Activated T-cell treated with anti-CD3 and anti-CD28 coated beads, Interleukin-2, amount 50 U/mL, for 72 hours (primary cell): ENCODE measurements at places on chromosomes 1 and 21. TPM values are rescaled to one million over a fixed set of nuclear protein-coding genes. Genes with fewer than 3 reads are reported as not detected.

- H3K4me1 ChIP-seq: no peaks in the 10 kb centered on the region
- no peak for DNase-seq
- no peak overlapping the region for H3K4me3 ChIP-seq
- H3K27me3 ChIP-seq: no peaks in the 10 kb centered on the region
Observed at GRCh38 chr1:155113450-155113980, 14.2 kb upstream of the EFNA1 start.

DNA sequence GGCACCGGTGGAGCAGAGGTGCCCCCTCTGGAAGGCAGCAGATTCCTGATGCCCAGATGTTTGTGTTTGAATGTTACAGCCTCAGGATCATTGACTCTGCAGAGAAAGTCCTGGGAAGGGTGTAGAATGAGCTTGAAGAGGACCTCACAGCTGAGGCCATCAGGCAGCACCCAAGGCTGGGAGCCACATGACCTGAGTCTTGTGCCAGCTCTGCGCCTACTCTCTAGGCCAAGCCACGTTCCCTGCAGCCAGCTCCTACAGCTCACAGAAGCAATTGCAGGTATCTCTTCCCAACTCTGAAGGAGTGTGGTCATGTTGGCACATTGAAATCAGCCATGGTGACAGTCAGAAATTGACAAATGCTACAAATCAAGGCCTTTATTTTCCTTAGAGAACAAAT is 36.3 kb downstream of the GRHL3 start:
- no peaks in the 10 kb centered on the region for H3K27me3 ChIP-seq
- H3K36me3 ChIP-seq: no peaks in the 10 kb centered on the region
- H3K4me1 ChIP-seq: peaks cover 39% of the 10 kb centered on the region
- no peak overlapping the region for H3K4me3 ChIP-seq

The MTARC2 gene
- total RNA-seq: not detected

- H3K36me3 ChIP-seq: no peaks in the 10 kb centered on the region
- DNase-seq: no peak
- no peak overlapping the region for H3K27ac ChIP-seq
- H3K4me3 ChIP-seq: no peak overlapping the region
- peaks cover 31% of the 10 kb centered on the region for H3K27me3 ChIP-seq
- no peaks in the 10 kb centered on the region for H3K4me1 ChIP-seq
Observed at GRCh38 chr1:166470441-166470840, 303.6 kb upstream of the FAM78B start.

The SPRR2D gene
- not detected for total RNA-seq

- H3K36me3 ChIP-seq: no peaks in the 10 kb centered on the region
- H3K27me3 ChIP-seq: no peaks in the 10 kb centered on the region
- no peak overlapping the region for H3K4me3 ChIP-seq
- H3K4me1 ChIP-seq: peaks cover 29% of the 10 kb centered on the region
- DNase-seq: no peak
Observed at GRCh38 chr1:28239004-28239403, 3.1 kb downstream of the ATP5IF1 start.

The ST6GALNAC5 gene
- not detected for total RNA-seq

The LRRC38 gene
- total RNA-seq: not detected

The RGS1 gene
- total RNA-seq: 30.7 TPM

GRCh38 chr1:21607549-21608529 is 61.3 kb downstream of the RAP1GAP start:
- peak overlapping the region; percentile 58 for H3K4me3 ChIP-seq
- no peaks in the 10 kb centered on the region for H3K27me3 ChIP-seq
- DNase-seq: peak; percentile 75
- H3K27ac ChIP-seq: no peak overlapping the region
- H3K4me1 ChIP-seq: peaks cover 12% of the 10 kb centered on the region
- H3K36me3 ChIP-seq: no peaks in the 10 kb centered on the region

GRCh38 chr1:175885326-175885725 is 141.9 kb upstream of the TNR start:
- H3K27ac ChIP-seq: no peak overlapping the region
- H3K4me1 ChIP-seq: no peaks in the 10 kb centered on the region
- peaks cover 19% of the 10 kb centered on the region for H3K27me3 ChIP-seq
- DNase-seq: no peak

DNA sequence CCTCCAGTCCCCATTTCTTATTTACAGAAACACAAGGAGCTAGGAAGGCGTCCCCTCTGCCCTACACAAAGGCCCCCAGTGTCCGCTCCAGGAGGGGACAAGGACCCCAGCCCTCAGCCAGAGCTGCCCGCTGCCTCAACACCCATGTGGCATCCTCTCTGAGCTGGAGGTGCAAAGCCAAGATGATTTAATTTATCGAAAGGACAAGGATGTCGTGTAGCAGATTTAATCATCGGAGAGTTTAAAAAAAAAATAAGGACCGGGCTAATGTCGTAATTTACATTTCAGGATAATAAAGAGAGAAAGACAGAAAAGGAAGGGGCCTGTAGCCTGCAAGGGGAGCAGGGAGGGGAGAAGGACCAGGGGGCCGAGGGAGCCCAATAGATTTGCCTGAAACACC is 68.3 kb upstream of the CASZ1 start:
- H3K36me3 ChIP-seq: no peaks in the 10 kb centered on the region
- H3K27me3 ChIP-seq: peaks cover 77% of the 10 kb centered on the region
- no peak overlapping the region for H3K27ac ChIP-seq
- H3K4me3 ChIP-seq: no peak overlapping the region

DNA sequence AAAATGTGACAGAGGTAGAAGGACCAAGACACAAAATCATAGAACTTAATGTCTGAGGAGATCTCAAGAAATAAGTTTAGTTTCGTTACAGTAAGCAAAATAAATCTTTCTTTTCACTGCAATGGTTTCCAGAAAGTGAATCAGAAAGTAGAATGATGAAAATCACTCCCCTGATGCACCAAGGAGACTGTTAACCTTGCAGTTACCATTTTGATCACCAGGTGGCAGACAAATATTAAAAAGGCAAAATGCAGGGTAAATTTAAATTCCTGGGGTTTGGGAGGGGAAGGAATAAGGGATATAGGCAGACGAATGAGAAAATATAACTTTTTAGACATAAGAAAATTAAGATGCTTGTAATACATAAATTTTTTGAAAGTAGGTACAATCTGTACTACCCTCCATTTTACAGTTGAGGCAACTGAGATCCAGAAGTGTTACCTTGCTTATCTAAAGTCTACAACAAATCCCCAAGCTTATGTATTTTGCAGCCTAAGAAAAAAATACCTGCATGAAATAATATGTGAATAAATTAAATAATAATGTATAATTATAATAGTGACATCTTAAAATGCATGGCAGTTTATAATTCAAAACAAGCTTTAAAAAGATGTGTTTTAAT is 253.2 kb downstream of the CRB1 start:
- no peaks in the 10 kb centered on the region for H3K27me3 ChIP-seq
- peak; percentile 40 for DNase-seq
- no peak overlapping the region for H3K4me3 ChIP-seq

The DIPK1A gene
- 9.3 TPM for total RNA-seq

DNA sequence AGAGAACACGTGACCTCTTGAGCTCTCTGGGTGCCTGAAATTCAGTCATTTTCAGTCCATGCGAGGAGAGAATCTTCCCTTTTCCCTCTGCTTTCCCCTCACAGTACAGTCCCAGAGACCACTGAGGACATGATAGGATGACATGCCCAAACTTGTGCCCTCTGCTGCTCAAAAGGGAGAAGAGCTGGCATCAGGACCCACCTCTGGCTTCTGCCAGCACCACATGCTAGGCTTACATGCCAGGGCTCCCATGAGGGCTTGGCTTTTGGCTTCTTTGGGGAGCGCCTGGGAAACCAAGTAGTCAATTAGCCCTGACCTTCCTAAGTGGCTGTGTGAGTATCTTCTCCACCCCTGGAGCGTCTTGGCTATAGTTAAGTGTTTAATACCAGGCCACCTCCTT is 13.8 kb upstream of the KCNQ4 start:
- DNase-seq: no peak
- H3K27ac ChIP-seq: no peak overlapping the region
- H3K27me3 ChIP-seq: no peaks in the 10 kb centered on the region
- no peak overlapping the region for H3K4me3 ChIP-seq

GRCh38 chr1:46422261-46422871 is 28.2 kb downstream of the FAAH start:
- no peak overlapping the region for H3K27ac ChIP-seq
- H3K4me3 ChIP-seq: no peak overlapping the region
- H3K27me3 ChIP-seq: peaks cover 17% of the 10 kb centered on the region

DNA sequence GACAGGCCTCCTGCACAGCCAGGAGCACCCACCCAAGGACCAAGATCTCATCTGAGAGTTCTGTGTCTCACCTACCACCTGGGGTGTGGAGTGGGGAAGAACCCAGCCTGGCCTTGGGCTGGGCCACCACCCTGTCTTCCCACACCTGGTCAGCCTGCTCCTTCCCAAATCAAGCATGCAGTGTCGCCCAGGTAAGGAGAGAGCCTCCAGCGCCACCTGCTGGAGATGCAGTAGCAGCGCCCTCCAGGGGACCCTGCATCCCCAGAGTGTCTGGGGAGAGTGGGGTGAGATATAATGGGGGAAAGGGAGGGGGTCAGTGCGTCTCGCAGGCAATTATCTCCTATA is 32.3 kb downstream of the KIAA2013 start:
- DNase-seq: peak; percentile 77
- no peaks in the 10 kb centered on the region for H3K4me1 ChIP-seq
- no peak overlapping the region for H3K4me3 ChIP-seq
- H3K27me3 ChIP-seq: peaks cover 27% of the 10 kb centered on the region
- H3K27ac ChIP-seq: no peak overlapping the region
- H3K36me3 ChIP-seq: no peaks in the 10 kb centered on the region

The ESRRG gene
- total RNA-seq: not detected

GRCh38 chr1:6625584-6626149 is 999 bp downstream of the THAP3 start:
- peaks cover 26% of the 10 kb centered on the region for H3K4me1 ChIP-seq
- peak; percentile 43 for DNase-seq
- no peaks in the 10 kb centered on the region for H3K27me3 ChIP-seq
- peak overlapping the region; percentile 91 for H3K4me3 ChIP-seq

DNA sequence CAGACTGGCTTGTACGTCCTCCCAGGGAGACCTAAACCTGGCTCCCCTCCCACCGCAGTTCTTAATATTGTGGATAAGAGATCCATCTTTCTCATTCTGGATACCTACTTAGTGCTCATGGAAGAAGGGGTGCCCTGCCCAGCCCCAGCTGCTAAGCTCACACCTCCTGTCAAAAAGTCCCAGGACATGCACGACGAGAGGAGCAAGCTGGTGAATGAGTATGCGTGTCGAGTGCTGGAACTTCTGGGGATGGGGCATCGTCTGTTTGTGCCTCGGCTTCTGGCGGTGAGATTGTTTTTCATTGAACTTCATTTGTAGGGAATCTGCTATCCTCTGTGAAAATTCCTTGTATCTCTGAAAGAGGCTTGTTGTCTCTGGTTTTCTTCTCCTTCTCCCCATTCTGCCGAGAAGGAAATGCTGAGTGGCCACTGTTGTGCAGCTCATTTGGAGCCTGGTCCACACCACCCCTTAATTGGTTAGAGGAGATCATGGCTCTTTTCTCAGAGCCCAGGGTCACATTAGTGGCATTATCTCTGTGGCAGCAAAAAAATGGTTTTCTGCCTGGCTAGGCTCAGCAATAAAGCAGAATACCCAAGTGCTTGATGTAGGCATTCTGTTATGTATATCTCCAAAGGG is 199.4 kb upstream of the CACYBP start:
- H3K27ac ChIP-seq: no peak overlapping the region
- H3K4me1 ChIP-seq: peaks cover 7% of the 10 kb centered on the region
- no peaks in the 10 kb centered on the region for H3K27me3 ChIP-seq
- H3K4me3 ChIP-seq: no peak overlapping the region
- H3K36me3 ChIP-seq: no peaks in the 10 kb centered on the region

The TNNT2 gene
- not detected for total RNA-seq

The BMP8B gene
- total RNA-seq: 1.5 TPM

The ADCY10 gene
- total RNA-seq: 0.12 TPM

- DNase-seq: no peak
- no peaks in the 10 kb centered on the region for H3K36me3 ChIP-seq
- H3K4me3 ChIP-seq: no peak overlapping the region
- H3K4me1 ChIP-seq: no peaks in the 10 kb centered on the region
- no peak overlapping the region for H3K27ac ChIP-seq
- no peaks in the 10 kb centered on the region for H3K27me3 ChIP-seq
Observed at GRCh38 chr1:110538921-110539320, 19.9 kb upstream of the KCNA10 start.

DNA sequence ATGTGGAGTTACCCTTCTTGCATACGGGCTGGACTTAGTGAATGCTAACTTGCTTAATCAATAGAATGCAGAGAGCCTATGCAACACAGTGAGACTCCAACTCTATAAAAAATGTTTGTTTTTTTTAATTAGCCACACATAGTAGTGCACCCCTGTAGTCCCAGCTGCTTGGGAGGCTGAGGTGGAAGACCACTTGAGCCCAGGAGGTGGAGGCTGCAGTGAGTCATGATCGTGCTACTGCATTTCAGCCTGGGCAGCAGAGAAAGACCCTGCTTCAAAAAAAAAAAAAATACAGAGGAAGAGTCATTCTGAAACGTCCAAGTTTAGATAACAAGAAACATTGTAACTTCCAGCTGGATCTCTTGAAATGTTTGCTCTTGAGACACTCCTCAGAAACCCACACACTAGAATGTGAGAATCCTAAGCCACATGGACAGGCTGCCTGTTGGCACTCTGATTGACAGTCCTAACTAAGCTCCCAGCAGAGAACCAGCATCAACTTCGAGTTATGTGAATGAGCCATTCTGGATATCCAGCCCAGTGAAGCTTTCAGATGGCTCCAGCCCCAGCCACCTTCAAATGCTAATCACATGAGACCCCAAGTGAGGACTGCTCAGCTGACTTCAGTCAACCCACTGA is 20.0 kb upstream of the CAP1 start:
- no peak overlapping the region for H3K4me3 ChIP-seq
- no peak for DNase-seq
- no peaks in the 10 kb centered on the region for H3K36me3 ChIP-seq
- no peaks in the 10 kb centered on the region for H3K27me3 ChIP-seq
- H3K27ac ChIP-seq: no peak overlapping the region

The UBL4B gene
- not detected for total RNA-seq

DNA sequence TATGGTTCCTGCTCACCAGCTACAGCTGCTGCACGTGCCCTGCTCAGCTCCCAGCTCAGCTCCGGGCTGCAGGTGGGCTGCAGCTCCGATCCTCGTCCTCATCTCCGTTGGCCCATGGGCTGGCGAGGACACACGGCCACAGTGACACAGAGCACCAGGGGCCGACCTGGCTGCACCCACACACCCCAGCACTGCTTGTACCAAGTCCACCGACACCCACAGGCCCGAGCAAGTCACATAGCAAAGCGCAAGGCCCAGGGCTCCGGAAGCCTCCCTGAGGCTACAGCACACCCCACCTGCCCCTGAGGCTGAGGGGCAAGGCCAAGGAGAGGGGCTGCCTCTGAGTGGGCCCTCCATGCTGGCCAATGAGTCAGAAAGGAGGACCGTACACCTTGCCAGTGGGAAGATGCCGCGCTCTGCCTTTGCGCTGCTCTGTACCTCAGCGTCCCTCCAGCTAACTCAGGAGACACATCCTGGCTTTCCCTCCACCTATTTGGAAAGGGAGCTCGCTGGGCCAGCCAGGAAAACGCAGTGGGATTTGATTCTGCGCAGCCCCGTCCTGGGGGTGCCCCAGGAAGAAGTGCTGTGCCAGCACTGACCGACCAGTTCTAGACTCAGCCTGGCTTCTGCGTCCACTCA is 124.8 kb downstream of the SIK1 start:
- no peak overlapping the region for H3K27ac ChIP-seq
- H3K36me3 ChIP-seq: no peaks in the 10 kb centered on the region
- peaks cover 10% of the 10 kb centered on the region for H3K27me3 ChIP-seq
